NCI-H1092 (cell line): ENCODE measurements at places on chromosomes 3 and 15.

- DNase-seq: no peak
Observed at GRCh38 chr3:188149587-188149986, 4.4 kb upstream of the LPP start.

GRCh38 chr3:112097378-112097777, 11.2 kb downstream of the C3orf52 start:
- peak; percentile 51 for DNase-seq

GRCh38 chr3:109563149-109563548, 225.8 kb upstream of the DPPA4 start:
- DNase-seq: no peak

- no peak for DNase-seq
Observed at GRCh38 chr3:7290077-7290825, 429.3 kb downstream of the GRM7 start.

GRCh38 chr3:13513913-13514517, 33.9 kb downstream of the HDAC11 start:
- no peak for DNase-seq
